ENCODE measurements at places on chromosomes 16 and 17. TPM values are rescaled to one million over a fixed set of nuclear protein-coding genes. Genes with fewer than 3 reads are reported as not detected.

DNA sequence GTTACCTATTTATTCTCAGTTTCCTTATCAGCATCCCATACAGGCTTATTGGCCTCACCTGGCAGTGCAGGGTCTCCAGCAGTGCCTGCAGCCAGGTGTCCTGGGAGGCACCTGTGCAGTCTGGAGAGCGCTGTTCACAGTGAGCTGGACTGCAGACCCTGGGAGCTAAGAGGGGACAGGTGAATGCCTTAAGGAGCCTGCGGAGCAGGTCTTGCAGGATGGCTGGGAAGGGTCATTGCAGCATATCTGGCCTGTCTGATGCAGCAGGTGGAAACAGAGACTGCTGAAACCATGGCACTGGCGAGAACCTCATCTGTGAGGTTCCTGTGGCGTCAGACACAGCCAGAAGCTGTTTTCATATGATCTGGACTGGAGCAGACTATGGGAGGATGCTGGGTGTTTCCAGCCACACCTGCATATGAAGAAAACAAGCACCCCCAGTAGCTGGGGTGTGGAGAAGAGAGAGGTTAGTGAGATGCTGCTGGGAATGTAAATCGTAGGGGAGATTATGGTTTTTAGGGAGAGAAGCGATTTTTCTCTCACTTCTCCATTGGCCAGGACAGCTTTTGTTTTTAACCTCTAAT, 77.0 kb downstream of the NTN1 start:
- no peak for DNase-seq

DNA sequence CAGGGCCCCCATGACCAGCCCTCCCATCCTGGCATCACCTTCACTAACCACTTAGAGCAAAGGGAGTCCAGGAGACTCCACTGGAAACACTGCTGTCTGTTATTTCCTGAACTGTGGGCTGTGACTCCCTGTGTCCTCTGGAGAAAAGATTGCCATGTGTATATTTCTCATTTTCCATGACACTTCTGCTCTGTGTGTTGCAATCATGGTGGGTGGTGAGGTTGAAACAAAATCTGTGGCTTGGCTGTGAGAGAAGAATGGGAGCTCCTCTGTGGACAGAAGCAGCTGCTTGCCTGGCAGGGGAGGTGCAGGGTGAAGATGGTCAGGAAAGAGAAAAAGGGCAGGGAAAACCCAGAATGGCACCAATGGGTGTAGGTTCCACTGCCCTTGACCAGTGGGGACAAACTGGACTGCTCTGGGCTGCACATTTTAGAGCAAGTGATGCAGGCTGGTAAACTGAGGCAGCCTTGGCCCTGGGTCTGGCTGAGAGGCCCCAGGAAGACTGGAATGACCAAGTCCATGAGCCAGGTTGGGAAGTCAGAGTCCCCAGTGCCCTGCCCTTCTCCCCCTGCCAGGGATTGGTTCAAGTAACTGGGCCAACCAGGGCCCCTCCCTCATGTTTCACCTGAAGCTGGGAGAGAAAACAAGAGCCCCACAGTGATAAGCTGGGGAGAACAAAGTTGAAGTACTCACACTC, 314.3 kb downstream of the C16orf95 start:
- no peak for DNase-seq

The KRT33B gene
- total RNA-seq: not detected

DNA sequence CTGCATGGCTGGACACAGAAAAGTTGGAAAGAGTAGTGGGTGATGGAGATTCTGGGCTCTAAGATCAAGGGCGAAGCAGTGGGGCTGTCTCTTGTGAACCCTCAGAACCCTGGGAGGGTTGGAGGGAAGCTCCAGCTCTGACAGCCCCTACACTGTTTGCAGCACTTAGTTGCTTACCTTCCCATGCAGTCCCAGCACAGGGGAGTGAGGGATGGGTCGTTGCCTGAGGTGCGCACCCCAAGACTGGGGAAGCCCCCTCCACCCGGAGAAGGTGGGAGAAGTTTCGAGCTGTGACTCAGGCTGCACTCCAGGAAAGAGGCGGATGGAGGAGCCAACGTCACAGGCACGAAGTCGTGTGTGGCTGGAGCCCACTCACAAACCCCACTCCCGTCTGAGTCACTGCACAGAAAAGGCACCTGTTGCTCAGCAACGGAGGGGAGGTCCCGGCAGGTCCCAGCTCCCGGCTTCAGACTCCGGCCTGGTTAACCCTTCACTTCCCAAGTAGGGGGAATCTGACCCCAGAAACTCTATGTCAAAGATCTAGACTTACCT, 60.1 kb downstream of the AIPL1 start:
- DNase-seq: peak; percentile 84

The GFAP gene
- total RNA-seq: not detected

DNA sequence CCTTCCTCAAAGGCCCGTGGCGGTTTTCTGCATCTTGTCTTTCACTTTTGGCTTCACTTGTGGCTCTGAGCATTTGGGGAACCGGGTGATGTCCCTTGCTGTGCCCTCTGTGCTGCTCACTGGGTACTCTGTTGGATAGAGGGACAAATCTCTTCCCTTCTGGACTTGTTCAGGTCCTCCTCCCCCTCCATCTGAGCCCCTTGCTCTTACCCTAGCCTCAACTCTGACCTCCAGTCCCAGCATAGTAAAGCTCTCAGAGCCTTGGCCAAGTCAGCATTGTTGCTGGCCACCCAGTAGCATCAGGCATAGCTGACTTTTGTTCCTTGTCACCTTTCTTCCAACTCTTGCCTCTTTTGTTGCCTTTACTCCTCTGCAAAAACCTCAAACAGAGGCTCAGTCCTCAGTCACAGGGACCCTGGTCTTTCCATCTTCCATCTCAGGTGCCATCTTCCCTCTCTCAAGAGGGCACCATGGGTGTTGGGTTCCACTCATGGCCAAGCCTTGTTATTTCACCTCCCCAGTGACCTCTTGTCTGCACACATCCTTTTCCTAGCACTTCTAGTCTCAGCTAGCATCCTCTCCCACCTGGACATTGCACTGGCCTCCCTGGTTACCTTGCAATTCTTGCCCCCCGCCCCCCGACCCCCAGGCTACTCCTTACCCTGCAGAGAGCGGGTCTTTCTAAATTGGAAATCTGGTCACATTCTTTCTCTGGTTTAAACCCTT, 393 bp upstream of the PSMB10 start:
- peak; percentile 81 for DNase-seq

The KRTAP3-1 gene
- not detected for total RNA-seq

DNA sequence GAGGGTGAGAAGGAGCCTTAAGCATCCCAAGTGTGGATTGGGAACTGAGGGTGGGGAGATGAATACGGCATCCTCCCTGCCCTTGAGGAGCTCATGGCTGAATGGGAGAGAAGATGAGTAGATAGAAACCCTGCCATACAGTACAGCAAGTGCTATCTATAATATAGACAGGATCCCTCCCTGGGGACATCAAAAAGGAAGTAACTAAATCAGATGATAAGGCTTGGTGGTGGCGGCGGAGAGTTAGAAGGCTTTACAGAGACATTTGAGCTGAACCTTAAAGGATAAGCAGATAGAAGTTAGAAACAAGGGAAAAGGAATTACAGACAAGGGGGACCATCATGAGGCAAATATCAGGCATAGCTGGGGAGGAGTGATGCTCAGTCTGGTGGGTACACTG, 67.5 kb upstream of the TMEM132E start:
- no peak for DNase-seq
